ENCODE measurements at places on chromosomes 12 and 14.

DNA sequence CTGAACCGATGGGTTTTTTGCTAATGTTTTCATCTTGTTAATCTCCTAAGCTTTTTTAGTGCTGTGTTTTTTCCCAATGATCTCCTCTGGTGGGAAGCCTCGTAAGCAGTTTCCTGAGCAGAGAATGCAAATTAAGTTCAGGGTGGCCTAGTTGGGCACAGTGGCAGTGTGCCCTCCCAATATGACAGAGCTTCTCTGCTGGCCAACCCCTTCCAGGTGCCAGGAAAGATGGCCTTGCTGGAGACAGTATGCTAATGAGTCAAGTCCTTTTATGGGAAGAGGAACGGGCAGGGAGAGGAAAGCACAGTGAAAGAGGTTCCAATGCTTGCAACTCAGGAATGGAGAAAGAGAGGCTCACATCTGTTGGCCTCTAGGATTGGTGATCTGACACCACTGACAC lies 115.8 kb downstream of the GCH1 start:
- DNase-seq, result no peak

DNA sequence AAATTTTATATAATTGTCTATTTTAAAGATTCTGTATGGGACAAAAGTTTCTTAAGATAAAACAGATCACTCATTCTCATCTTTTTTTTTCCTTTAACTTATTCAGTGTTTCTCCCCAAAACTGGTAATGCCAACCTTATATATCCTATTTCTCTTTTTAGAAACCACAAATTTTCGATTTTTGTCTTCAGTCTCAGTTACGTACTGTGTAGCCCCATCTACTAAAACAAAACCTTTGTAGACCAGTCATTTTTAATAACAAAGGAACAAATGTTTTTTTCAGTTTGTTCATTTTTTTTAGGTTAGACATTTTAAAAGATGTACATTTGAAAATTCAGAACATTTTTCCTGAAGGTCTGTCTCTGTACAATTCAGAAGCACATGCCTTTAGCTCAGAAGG lies 18.2 kb downstream of the PNMA1 start:
- DNase-seq, result no peak

DNA sequence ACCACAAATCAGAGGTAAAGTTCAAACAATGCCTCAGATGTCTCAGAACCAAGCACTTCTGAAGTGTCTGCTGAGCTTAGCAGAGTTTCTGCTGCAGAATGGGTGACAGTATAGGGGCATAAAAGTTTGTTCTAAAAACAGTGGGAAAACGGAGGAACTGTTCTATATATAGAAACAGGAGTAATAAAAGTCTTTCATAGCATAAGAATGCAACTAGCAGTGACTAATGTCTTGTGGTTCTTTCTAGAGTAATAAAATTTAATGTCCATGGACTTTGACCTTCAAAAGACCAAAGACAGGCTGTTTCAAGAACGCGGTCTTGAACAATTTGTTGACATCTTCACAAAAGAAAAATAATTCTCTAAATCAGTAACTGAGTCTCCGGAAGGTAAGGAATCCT lies 107.5 kb upstream of the FAR2 start:
- peak; percentile 59 for DNase-seq

DNA sequence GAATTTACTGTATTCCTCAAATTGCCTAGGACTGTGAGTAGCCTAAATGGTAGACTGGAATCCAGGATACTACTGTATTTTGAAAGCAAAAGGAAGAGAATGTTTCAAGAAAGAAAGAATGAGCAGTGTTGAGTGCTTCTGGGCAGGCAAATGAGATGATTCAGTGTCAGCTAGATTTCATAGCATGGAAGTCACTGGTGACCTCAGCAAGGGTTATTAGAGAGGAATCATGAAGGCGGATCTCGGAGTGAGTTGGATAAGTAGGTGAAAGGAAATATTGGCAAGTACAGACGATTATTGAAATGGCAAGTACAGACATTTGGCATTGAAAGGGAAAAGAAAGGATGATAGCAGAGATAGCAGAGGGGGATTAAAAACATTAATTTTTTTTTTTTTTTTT lies 27.1 kb downstream of the VRK1 start:
- DNase-seq, result peak; percentile 37

- no peak for DNase-seq
Observed at GRCh38 chr12:74656251-74656650, 118.6 kb downstream of the ATXN7L3B start.

GRCh38 chr14:57378661-57379060 lies 11.7 kb upstream of the NAA30 start:
- no peak for DNase-seq

- no peak for DNase-seq
Observed at GRCh38 chr12:47741340-47741703, 16.0 kb upstream of the ENDOU start.

- DNase-seq, result no peak
Observed at GRCh38 chr14:31949709-31950108, 127.4 kb upstream of the ARHGAP5 start.

GRCh38 chr12:15979096-15980092 lies 68.3 kb downstream of the DERA start:
- DNase-seq, result peak; percentile 89

GRCh38 chr14:96164861-96165490 lies 39.7 kb upstream of the BDKRB2 start:
- no peak for DNase-seq

- DNase-seq, result no peak
Observed at GRCh38 chr14:22070119-22070982, 396.7 kb upstream of the OR4E1 start.

- peak; percentile 7 for DNase-seq
Observed at GRCh38 chr14:92173668-92174067, 51.9 kb downstream of the CPSF2 start.

- DNase-seq, result peak; percentile 46
Observed at GRCh38 chr14:78253986-78254385, 83.8 kb downstream of the NRXN3 start.

GRCh38 chr14:102086972-102087761 lies at the start of gene HSP90AA1:
TSS of gene HSP90AA1 (minus strand) at chr14:102087044. CDS start at chr14:102086378, 666 bp downstream.
- DNase-seq, result no peak

DNA sequence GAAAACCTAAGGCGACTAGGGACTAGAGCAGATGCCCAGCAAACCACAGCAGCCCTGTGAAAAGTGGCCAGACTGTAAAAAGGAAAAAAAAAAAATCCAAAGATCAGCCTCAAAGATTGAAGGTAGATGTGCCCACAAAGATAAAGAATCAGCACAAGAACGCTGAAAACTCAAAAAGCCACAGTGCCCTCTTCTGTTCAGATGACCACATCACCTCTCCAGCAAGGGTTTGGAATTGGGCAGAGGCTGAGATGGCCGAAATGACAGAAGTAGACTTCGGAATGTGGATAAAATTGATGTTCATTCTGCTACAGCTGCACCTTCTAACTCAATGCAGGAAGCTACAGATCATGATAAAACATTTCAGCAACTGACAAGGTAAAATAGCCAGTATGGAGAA lies 154.4 kb downstream of the GPHN start:
- no peak for DNase-seq

GRCh38 chr12:131021154-131021541 lies 67.4 kb downstream of the ADGRD1 start:
- DNase-seq, result no peak

DNA sequence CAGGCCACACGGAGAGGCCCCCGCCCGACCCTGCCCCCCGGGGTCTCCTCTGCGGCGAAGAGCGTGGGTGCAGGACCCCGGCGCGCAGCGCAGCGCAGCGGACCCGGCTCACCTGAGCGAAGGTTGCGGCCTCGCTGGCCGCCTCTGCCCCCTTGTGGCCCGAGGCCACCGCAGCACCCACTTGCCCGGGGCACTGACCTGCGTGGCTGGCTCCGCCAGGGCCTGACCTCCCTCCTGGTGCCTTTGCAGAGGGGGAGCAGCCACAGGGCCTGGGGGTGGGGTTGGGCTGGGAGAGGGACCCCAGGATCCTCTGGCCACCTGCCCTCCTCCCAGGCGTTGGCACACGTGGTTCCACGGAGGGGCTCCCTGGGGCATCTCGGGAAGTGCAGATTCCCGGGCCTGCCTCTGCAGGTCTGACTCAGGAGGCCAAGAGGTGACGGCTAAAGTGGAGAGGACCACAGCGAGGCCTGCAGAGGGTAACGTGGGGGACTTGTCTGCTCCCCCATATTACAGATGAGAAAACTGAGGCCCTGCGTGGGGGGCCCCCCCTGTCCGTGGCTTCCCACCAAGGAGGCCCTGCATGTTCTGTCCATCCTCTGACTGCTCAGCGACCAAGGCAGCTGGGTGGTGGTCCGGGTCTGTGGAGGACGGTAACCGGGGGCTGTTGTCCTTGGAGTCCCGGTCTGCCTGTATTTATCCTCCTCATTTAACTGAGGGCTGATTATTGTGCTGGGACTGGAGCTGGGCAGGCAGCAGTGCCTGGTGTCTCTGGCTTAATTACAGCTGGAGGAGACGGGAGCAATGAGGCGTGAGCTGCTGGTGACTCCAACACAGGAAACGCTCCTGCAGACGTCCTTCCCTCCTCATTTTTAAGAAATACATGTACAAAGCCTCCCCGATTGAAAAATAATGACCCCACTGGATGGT lies 67.9 kb upstream of the BEGAIN start:
- DNase-seq, result no peak

DNA sequence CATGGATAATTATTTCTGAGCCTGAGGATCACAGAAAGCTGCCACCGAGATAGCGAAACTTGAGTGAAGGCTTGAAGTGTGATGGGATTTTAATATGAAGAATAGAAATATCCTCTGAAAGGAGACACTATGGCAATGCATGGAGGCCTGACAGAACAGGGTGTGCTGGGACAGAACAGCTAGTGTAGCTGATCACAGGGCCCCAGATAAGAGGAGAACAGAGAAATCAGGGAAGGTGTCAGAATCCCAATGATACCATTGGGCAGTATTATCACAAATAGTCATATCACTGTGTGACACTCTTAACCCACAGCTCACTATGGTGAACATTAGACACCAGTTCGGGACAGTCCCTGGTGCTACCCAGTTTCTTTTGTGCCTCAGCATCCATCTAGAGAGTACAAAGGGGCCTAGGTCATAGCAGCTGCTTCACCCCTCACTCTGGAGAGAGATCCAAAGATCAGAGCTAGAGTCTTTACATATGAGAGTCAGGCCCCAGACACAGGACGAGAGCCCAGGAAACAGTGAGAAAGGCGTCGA lies 506 bp upstream of the OR10P1 start:
- no peak for DNase-seq

- no peak for DNase-seq
Observed at GRCh38 chr12:109871668-109872314, 8.6 kb downstream of the GLTP start.

DNA sequence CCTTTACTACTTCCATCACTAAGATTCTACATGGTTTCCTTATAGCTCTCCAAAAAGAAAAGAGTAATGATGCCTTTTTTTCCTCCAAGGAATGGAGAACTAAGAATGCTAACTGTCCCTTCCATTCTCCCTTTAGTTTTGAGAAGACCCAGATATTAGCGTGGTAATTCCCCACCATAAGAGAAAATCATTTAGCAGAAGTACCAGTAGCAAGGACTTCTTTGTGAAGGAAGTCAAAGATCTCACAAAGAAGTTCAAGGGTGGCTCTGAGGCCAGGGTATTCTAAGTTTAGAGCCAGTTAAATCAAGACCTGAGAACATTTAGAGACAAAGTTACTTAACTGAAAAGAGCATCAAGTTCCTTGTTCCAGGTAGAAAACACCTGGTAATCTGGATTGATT lies 7.3 kb downstream of the USP15 start:
- no peak for DNase-seq

DNA sequence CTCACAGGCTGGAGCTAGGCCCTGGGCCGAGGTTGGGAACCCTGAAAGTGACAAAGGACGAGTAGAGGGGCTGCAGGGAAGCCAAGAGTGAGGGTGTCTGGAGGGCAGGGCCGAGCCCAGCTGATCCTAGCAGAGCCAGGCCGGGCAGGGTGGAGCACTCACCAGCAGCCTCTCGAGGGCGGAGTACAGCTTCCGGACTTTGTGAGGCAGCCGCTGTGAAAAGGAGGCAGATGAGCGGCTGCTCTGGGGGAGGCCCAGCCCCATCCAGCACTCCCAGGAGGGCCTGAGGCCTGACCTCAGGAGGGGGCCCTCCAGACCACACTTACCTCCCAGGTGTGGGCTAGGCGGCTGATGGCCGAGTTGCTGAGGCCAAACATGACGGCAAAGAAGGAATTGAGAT lies 14.7 kb upstream of the ENDOU start:
- DNase-seq, result no peak

DNA sequence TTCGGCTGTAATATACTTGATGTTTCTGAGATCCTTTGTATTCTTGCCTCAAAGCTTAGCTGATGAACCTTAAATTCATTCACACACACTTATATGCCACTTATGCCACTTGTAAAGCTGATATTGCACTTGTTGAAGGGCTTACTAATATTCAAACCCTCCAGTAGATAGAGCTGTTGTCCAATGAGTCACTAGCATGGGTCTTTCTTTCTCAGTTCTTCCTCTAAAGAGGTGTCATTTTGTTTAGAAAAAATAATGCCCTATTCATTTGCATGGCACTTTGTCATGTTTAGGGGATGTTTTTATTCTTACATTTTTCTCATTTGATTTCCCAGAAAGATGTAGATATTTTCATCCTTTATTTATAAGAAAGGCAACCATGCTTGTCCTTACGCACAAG lies 56.4 kb downstream of the MON2 start:
- DNase-seq, result no peak

GRCh38 chr12:119118625-119119024 lies 60.1 kb upstream of the HSPB8 start:
- no peak for DNase-seq

- DNase-seq, result no peak
Observed at GRCh38 chr14:97185186-97185585, 388.0 kb downstream of the VRK1 start.

GRCh38 chr14:96538097-96538989 lies 36.2 kb downstream of the PAPOLA start:
- no peak for DNase-seq

GRCh38 chr14:65991104-65991503 lies 495.1 kb upstream of the CCDC196 start:
- DNase-seq, result no peak

GRCh38 chr14:103292426-103293374 lies 41.3 kb upstream of the EIF5 start:
- no peak for DNase-seq

DNA sequence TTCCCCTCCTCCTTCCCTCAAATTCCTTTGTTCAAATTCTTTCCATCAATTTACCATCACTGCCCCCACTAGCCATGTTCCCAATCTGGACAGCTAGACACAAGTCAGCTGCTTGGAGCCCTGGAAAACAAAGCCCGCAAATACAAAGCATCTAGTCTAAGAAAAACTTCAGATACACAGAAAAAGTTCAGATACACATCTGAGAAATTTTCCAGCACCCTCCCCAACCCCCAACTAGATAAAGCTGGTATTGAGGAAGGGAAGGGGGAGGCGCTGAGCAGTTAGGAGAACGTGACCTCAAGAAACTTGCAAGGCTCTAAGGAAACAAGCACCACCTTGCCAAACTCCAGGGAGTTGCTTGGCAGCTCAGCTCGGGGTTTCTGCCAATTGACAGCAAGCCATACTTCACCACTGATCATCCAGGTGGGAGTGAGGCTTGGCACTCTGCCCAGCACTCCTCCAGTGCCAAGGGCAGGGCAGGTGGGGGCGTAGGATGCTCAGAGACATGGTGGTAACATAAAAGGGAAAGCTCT lies 5.1 kb upstream of the CNIH1 start:
- no peak for DNase-seq

DNA sequence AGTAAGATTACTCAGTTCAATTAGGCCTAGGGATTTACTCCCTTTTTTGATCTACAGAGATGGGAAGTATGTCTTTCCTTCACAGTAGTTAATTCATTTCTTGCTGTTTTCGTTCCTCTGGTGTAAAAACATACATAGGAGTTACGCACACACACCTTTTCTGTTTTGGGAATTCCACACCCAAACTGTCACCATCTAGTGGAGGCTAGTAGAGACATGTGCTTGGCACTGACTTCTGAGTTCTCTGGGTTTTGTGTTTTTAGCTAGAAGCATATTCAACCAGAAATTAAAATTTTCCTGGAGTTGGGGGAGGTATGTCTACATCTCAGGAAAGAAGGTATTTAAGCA lies 1.4 kb downstream of the SUSD6 start:
- no peak for DNase-seq
